ENCODE measurements at places on chromosomes 3 and 15.

DNA sequence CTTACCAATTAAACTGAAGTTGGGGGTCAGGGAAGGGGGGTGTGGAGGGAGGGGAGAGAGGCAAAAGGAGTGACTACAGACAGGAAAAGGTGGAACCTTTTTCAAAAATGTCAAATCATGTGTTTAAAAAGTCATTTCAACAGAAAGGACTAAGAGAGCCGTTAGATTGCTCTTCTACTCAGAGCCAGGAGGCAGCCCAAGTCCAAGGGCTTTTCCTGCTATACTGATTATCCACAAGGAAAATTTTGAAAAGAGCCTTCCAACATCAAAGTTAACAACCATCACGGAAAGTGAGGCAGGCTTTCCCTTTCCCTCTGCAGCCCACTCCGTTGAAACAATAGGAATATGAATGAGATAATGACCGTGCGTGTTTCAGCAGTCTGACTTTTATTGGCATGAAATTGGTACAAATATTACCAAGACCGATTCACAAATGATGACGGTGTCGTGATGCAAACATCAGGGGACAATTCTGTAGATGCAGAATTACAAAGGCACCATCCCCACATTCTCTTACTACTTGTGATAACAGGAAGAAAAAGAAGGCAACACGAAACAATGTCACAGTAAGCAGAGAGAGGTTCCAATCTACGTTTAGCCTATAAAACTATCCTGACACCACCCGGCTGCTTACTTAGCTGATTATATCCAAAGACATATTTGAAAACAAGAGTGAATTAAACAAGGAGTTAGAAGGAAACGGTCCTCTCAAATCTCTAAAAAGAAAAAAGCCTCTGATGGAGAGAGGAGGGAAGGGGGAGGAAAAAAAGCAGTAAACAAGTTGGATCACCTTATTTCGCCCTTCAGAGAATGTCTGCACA is 453.7 kb downstream of the FOXP1 start:
- DNase-seq = no peak

DNA sequence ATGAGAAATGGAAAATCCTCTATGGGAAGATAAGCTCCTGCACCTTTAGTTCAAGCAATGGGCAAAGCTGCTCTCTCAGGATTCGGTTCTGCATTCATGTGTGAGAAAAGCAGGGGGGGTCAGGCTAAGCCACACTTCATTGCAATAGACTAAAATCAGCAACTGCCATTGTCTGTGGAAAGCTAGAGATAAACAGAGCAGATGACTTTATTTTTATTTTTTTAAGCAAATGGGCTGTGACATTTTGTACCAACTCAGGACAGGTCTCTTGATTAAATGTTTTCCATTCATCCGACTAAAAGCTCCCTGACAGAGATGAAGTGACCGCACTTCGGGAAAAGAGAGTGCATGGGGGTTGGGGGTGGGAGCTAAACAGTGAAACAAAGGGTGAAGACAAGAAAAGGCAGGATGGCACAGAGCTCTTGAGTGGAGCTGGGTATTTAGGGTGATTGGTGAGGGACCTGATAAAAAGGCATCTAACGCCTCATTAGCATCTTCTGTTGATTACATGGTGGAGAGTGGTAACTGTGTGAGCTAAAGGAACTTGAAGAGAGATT is 987.4 kb downstream of the TUSC7 start:
- DNase-seq = no peak

DNA sequence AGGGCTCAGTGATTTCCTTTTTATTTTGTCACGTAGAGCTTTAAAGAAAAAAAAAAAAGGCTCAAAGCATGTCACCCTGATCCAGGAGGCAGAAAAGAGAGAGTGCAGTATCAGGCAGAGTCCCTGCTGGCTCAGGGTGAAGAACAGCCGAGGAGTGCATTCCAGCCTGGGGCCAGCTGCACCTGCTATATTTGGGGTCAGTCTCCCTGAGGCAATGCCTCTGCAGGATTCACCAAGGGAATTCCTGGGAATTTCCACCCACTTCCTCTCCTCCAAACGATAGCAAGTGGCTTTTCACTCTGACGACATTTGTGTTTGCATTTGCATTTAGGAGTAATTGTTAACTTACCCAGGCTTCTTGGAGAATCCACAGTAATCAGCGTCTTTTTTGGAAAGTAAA is 202.9 kb upstream of the CTNNB1 start:
- no peak for DNase-seq

GRCh38 chr3:138479438-138479863 is 45.0 kb downstream of the ESYT3 start:
- no peak for DNase-seq

- no peak for DNase-seq
Observed at GRCh38 chr3:55574671-55575070, 87.6 kb upstream of the WNT5A start.

DNA sequence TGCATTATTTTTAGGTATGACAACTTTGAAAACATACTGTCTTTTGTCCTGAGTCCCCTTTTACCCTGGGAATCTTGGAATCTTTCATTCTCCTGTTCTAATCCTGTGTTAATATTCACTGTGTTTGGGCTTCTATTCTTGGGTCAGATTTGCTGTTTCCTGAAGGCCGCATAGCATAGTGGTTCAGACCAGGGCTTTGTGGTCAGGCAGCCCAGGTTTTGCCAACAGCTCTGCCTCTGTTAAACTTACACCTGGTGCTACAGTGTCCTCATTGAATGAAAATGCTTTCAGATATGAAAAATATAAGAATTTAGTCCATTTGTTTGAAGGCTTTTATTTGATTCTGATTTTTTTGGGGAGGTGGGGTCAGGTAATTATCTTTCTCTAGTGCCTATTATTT is 58.4 kb downstream of the SLC25A26 start:
- DNase-seq = no peak

GRCh38 chr3:140931801-140932200 is 9.8 kb upstream of the SLC25A36 start:
- no peak for DNase-seq

DNA sequence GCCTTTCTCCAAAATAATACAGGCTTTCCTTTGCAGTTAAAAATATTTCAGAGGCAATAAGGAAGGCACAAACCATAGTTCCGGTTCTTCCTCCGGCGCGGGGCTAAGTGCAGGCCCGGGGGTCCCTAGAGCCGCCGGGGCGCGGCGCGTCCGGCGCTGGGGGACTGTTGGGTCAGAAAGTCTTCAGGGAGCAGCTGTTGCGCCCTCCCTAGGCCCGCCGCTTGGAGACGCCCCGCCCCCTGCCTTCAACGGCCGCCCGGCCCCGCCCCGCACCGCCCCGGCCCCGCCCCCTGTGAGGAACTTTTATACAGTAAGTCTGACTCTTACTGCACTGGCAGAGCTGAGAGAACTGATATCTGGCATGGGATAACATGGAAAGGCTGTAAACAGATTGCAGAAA is 283.1 kb upstream of the ARL6 start:
- no peak for DNase-seq

DNA sequence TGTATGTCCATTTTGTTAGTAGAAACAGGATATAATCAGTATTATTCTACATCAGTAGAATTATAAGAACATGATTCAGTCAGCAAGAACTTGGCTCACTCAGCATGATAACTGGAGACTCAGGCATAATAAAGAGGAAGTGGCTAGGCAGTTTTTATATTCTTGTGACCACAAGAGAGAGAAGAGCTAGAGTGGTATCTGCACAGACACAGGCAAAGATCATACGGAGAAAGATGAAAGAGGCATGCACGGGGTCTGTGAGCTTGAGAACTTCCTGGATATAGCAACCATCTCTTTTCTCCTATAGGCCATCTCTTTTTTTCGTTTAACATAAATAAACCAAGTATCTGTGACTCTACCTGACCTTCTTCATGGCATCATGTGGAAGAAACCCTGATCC is 46.8 kb downstream of the MYO5A start:
- DNase-seq = no peak

- no peak for DNase-seq
Observed at GRCh38 chr3:128490915-128491690, 1.9 kb downstream of the GATA2 start.

DNA sequence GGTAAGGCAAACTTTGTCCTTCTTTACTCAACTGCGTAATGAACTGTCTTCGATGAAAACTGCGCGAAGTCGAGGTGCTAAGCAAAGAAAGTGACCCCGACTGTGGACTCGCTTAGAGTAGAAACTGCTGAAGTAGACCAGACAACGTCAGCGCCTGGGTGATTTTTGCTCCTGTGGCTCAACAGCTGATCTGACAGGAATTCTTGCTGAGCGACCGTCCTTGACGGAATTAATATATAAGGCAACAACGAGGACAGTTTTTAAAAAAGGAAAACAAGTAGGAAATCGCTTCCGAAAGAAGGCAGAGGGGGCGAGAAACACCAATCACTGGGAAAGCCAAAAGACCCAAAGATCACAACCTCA is 541 bp downstream of the RPS27L start:
- DNase-seq = no peak

DNA sequence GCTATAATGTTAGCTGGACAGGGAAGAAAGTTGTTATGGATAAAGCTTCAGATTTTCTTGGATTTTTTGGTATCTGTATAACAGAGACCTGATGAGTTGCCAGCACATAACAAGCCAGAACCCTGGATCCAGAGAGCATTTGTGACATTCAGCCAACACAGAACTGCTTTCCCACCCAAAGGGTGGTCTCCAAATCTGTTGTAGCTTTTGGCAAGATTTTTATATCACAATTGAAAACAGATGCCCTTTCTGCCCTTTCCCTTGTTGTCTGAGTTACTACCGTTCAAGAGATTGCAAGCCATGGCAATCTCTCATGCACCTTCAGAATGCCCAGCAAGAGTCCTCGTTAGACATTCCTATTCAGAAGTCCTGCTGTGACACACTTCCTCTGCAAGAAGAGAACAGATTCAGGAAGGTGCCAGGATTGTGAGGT is 107.6 kb upstream of the FGF7 start:
- no peak for DNase-seq

DNA sequence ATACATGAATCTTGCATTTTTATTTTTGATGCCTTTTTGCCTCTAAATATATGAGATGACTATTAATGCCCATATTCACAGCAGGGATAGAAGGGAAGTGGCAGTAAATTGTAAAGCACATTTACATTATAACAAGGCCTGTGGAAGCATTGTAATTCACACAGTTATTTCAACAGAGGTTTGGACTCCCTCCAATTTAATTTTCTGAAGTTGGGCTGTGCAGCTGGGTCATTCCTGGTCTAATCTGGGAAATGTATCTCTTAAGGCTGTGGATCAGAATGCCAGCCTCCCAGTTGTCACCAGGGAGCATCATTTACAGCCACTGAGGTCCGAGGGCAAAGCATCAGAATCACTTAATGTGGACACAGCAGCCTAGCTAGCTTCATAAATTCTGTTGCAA is 434.5 kb downstream of the MFSD1 start:
- DNase-seq = no peak

DNA sequence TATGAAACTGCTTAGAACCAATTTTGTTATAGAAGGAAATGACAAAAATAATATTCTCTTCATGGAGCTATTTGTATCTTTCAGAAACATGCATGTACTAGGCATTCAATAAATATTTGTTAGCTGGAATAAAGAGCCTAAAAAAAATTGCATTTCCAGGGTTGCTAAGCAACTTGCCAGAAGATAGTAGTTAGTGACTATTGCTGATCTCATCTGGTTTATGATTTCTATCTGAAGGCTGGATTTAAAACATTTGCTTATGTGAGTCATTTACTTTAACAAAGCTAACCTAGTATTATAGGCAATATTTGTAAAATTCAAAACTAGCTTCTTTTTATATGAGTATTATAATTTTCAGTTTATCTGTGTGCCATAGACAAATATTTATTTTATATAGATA is 78.3 kb downstream of the NAALADL2 start:
- no peak for DNase-seq

GRCh38 chr3:133169331-133170068 is 131.3 kb downstream of the TMEM108 start:
- DNase-seq = no peak

GRCh38 chr15:48397841-48398240 is 66.6 kb downstream of the DUT start:
- DNase-seq = no peak

DNA sequence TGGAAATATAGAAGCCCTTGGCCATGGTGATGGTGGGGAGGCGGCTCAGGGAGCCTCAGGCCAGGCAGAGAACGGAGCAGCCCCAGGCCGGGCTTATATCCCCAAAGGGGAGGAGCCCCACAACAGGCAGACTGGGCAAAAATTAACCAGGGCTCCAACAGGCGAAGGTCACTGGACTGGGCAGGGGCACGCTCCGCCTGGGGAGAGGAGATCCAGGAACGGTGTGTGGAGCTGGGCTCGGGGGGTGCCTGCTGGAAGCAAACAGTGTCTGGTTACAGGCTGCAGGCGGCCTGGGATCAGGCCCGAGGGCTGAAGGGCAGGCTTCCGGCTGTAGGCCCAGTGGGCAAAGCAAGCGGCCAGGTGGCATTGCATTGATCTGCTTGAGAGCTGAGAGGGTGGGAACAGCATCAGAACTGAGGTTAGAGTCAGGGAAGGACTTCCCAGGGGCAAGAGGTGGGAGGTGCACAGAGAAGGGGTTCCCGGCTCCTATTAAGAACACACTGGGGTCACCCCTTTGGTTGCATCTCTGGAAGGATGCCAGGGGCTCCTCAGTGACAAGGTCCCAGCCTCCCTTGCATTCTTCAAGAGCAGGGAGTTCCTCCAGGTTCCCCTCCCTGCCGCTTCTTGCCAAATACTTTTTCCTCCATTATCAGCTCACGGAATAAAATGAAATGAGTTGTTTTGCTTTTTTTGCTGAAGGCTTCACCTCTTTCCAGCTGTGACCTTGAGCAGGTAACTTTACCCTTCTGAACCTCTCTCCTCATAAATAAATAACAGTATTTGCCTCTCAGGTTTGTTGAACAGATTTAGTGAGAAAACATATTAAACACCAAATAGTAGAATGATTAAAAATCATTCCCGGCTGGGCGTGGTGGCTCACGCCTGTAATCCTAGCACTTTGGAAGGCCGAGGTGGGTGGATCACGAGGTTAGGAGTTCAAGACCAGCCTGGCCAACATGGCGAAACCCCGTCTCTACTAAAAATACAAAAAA is 7.8 kb downstream of the ANPEP start:
- DNase-seq = no peak

DNA sequence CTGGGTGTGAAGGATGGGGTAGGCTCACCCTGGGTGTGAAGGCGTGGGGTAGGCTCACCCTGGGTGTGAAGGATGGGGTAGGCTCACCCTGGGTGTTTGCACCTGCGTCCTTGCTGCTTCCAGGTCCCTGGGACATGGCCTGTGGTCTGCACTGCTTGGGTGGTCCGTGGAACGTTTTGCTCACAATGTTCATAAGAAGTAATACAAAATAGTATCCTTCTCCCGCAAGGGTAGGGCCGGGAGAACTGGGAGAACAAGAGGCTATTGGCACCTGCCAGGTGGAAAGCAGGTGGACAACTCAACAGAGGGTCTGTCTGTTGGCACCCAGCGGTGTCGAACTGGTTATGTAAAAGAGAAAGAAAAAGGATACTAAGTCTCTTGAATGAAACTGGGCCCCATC is 17.0 kb upstream of the PCSK6 start:
- no peak for DNase-seq

- no peak for DNase-seq
Observed at GRCh38 chr3:129690406-129690805, 83.9 kb upstream of the PLXND1 start.

- no peak for DNase-seq
Observed at GRCh38 chr3:52787246-52787645, 7.3 kb upstream of the ITIH3 start.

All from activated CD4-positive, CD25-positive, alpha-beta regulatory T cell treated with anti-CD3 and anti-CD28 coated beads, Interleukin-2, amount 50 U/mL, for 16 hours (primary cell).